ENCODE measurements at places on chromosomes 1 and 21.

- DNase-seq: no peak
Observed at GRCh38 chr1:171217658-171218443, 30.4 kb upstream of the FMO1 start.

DNA sequence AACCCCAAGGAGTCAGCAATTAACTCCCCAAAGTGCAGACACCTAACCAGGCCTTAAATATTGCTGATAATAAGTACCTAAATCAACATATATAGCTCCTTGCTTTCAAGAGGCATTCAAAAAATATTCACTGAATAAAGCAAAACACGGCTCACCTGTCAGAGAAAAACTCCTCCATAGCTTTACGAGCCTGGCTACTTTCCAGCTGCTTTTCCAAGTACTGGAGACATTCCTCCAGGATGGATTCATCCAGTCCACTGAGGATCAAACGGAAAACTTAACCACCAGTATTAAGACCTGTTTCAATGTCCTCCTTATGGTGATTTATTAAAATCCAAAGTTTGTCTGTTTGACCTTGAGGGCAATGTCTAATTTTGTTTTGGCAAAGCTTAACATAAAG, 44.6 kb downstream of the UBR4 start:
- no peak for DNase-seq

DNA sequence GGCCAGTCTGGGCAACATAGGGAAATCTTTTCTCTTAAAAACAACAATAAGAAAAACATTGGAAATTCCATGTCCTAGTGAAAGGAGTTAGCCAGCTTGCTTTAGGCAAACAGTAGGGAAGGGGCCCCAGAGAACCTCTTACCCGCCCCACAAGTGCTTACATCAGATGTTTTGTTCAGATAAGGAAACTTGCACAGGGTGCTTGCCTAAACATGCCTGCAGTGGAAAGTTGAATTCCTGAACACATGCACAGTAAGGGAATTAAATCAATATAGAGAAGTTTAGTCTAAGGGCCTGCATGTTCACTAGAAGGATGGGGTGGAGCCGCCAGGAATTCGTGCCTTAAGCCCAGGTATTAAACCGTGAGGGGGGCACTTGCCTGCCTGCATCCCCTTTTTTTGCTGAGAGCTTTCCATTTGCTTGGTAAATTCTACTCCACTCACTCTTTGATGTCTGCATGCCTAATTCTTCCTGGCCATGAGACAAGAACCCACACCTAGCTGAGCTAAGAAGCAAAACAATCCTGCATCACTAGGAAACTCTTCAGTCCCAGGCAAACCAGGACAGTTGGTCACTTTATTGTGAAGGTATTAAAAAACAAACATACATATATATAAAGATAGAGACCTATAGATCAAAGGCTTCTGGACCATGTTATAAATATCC, 499.0 kb downstream of the SIPA1L2 start:
- DNase-seq: no peak

GRCh38 chr1:219993554-219994433, 52.5 kb downstream of the EPRS1 start:
- DNase-seq: no peak

DNA sequence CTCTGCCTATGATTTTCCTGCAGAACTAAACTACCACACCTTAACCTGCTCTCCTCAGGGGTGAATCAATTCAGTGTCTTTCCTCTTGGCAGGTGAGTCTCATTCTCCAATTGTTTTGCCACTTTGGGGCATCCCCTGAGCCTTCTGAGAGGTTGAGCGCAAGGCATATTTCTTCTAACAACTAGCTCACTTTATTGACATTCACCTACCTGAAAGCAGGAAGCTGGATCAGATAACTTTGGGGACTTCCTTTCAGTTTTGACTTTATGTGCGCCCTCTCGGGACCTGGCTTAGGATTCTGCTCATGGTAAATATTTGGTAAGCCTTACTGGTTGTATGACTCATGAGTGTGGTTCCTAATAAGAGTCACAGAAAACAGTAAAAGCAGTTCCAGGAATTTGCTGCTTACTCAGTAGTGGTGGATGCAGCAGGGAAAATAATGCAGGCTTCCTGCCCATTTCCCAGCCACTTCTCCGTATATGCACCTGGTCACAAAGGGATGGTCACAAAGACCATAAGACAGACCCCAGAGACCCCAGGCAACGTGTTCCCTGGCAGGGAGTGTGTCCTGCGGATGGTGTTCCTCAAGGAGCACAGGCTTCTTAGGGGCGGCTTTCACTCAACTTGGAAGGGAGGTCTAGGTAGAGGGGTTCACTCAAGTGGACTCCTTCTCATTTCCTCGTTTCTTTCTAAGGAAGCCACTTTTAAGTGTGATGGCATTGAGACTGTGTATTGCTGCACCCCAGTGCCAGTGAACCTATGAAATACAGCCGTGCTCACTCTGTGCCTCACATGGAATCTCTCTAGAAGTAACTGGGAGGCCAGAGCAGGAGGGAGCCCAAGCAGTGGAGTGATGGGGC, 22.0 kb upstream of the BATF3 start:
- no peak for DNase-seq

DNA sequence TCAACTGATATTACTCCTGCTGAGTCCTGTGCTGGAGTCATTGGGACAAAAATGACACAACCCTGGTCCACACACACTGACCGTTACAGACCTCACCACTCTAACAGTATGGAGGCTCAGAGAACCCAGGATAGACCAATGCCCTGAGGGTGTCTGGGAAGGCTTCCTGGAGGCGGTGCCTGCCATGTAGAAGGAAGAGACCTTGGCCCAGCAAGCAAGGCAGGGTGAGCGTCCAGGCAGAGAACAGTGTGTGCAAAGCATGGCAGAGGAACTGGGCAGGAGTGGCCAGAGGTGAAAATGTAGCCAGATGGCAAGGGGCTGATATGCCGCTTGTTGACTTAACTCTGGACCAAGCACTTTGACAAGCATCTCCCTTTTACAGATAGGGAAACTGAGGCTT, 85.5 kb downstream of the VWA5B1 start:
- no peak for DNase-seq

DNA sequence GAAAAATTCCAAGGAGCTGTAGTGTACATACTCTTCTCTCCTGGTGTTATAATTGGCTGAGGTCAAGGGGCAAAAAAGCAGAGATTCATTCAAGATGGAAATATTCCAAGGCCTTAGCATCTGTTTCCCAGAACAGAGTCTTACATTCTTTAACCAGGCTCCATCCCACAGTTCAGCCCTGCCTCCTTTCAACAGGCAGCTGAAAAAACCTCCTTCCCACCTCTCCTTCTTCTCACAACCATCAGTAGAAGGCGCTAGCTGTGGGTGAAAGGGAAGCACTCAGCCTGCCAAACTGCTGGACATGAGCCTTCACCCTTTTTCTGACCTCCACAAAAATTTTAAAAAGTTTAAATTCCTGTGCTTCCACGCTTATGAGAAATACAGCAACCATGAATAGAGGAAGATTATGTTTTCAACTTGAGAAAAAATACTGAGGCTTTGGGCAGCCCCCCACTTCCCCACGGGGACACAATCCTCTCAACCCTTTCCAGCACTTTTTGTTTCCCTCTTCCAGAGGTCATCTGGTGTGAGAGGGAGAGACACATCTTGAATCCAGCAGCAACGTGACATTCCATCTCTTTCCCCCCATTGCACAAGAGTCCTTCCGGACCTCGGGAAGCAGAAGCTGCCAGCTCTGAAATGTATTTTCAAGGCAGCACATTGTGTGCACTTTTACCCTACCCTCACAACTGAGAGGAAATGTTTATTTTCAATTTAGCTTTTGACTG, 43.2 kb upstream of the FMO2 start:
- DNase-seq: no peak

All from activated T-helper 1 cell treated with anti-CD3 and anti-CD28 coated beads, Interleukin-2, amount 50 U/mL, for 16 hours (primary cell).